GM12892 (cell line): ENCODE measurements at places on chromosomes 11 and 22.

- DNase-seq = no peak
Observed at GRCh38 chr11:108516125-108516524, 17.9 kb upstream of the POGLUT3 start.

- no peak for DNase-seq
Observed at GRCh38 chr11:34034053-34034452, 17.5 kb upstream of the CAPRIN1 start.

GRCh38 chr11:112719736-112720525 lies 241.3 kb upstream of the NCAM1 start:
- DNase-seq = no peak

- DNase-seq = no peak
Observed at GRCh38 chr11:117769533-117769932, 27.5 kb downstream of the DSCAML1 start.

DNA sequence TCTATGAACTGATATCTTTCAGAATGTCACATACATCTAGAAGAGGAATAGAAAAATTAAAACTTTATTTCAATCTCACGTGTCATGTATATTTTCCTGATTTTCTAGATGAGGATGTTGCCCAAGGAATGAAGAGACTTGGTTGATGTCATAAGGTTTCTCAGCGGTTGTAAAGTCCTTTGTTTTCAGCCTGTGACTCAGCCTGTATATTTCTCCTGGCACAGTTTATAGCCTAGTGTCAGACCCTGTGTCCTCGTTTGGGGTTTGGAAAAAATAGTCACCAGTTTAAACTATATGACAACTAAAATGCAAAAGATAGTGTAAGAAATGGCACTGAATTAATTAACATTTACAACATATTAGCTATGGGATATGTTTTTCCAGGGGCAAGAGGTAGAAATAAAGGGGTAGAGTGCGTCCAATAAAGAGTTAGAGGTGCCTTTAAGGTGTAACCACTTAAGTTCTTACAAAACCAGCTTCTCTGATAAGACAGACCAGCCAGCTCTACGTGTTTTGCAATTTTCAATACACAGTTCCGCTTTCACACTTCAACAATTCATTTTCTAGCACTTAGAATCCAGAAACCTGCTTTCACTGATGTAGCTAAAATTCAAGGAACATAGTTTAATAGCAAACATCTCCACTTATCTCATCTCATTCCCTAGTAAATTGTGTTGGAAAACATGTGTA lies 1432.6 kb upstream of the TENM4 start:
- DNase-seq = no peak

DNA sequence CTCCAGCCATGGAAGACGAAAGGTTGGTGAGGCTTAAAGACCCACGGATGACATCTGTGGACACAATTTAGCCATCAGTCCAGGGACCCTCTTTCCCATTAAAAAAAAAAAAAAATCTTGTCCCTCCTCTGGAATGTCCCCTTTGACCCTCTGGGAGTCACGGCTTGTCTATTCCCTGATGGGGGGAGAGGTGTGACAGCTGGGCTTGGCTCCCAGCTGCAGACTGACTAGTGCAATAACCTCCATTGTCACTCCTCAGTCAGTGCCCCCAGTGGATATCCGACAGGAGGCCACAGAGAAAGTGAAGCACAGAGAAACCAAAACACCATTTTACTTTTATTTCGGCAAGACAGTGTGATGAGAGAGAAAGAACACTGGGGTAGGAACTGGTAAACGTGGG lies 2.7 kb upstream of the VSIG2 start:
- no peak for DNase-seq

DNA sequence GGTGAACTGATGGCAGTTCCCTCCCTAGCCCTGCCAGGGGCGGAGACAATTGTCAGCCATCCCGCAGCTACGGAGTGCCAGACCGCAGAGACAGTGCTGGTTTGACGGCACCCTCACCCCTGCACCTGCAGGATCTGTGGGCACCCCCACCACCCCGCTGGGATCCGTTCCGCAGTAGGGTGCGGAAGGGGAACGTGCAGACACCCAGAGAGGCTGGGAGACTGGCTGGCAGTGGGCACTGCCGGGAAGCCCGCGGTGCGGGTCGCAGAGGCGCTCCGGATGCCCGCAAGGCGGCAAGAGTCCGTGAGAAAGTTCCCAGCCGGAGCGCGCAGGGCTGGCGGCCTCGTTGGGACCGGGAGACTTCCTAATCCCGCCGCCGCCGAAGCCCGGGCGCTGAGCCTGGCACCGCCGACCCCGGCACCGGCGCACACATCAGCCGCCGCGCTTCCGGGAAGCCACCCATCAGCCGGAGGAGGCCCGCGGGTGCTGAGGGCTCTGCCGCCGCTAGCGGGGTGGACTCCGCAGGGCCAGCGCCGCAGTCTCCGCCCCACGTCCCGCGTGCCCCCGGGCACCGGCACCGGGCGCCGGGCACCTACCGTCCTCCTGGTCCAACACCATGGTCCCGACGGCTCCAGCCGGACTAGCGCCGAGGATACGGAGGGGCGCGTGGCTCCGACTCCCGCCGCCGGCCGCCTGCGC lies 4.3 kb upstream of the LMO1 start:
- DNase-seq = peak; percentile 41

DNA sequence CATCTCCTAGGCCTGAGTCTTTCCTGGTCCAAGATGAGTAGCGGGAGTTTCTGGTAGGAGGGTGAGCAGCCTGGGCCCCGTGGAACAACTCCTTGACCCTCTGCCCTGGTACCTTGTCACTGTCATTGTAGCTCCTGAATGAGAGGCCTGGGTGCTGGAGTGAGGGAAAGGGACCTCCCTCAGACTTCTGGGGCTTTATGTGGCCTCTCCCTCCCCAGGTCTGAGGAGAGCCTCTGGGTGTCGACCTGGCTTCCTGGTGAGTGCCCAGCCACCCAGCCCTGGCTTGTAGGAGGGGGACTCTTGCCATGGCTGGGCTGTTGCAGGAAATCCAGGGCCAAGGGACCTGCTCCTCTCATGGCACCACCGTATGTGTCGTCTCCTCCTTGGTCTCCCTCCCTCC lies 3.9 kb downstream of the P2RY2 start:
- no peak for DNase-seq

DNA sequence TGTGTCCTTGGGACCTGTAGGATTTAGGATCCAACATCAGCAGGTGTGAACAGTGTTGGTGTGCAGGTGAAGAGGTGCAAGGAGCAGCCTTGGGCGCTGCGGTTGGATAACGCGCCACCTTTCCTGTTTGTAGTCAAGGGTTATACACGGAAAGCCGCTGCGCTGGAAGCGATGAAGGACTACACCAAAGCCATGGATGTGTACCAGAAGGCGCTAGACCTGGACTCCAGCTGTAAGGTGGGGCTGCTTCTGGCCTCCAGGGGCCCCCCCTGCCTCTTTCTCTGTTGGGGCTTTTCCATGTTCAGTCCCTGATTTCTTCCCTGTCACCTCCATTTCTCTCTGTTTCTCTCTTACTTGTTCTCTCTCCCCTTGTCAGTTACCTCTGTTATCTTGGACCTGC lies 3.5 kb upstream of the FERMT3 start:
- DNase-seq = no peak

DNA sequence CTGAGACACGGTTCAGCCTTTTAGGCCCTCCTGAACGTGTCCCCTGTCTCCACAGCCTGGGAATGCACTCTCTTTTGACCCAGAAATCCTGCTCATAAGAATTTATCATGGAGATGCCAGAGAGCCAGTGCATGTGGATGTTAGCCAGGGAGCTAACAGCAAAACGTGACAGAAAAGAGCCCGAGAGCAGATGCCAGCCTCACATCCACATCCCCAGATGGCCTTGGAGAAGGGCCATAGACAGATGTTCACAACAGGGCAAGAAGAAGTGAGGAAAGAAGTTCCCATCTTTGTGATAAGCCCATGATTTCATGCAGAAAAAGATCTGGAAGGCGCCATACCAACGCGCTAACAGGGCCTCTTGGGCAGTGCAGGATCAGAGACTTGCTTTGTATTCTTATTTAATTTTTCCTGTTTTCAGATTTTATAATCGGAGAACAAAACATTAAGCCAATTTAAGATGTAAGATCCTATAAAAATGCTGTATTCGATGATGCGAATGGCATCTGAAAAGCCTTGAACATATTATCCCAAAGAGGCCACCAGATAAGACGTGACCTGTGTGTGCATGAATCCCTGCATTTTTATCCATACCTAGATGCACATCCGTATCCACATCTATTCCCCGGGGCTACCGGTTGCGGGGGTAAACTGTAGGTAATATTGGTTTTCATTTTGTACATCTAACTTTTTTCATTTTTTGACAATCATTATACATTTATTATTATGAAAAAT lies 48.7 kb downstream of the IGLL5 start:
- DNase-seq = no peak

DNA sequence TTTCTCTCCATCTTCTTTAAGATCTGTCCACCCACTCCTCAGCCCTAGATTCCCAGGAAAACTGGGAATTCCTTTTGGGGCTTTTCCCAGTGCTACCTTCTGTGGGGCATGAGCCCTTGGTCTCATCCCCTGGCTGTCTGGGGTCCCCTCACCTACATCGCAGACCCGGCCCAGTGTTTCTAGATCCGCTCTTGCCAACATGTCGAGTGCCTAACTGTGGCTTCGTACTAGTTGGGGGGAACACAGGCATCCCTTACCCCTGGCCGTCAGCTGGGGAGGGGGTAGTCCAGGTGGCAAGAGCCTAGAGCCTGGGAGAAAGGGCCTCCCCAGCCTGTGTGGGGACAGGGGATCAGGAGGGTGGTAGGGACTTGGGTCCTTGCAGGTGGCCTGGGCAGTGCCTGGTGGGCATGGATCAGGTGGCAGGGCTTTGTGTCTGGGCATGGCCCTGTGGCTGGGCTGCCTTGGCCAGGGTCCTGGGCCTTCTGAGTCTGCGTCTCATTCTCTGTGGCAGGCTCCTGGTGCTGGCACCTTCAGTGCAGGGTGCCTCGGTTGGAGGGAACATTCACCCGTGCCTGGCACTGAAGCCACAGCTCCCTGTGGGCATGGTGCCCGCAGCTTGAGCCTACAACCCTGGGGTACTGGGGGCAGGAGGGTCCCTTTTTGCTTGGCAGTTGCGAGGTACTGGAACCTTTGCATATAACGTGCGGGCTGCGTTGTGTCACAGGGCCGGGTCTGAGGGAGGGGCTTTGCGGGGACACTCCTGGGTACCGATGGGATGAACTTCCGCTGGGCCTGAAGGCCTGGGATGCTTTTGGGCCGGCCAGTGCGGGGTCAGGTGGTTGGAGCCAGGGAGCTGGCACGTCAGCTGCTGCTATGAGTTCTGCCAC lies 4.1 kb downstream of the KCNQ1 start:
- DNase-seq = no peak

GRCh38 chr11:111878385-111878848 lies 548 bp downstream of the FDXACB1 start:
- DNase-seq = no peak

- DNase-seq = peak; percentile 82
Observed at GRCh38 chr22:40346185-40347118, at the start of gene ADSL. Gene ADSL (plus strand): TSS chr22:40346500. CDS start chr22:40346559, 59 bp downstream.

DNA sequence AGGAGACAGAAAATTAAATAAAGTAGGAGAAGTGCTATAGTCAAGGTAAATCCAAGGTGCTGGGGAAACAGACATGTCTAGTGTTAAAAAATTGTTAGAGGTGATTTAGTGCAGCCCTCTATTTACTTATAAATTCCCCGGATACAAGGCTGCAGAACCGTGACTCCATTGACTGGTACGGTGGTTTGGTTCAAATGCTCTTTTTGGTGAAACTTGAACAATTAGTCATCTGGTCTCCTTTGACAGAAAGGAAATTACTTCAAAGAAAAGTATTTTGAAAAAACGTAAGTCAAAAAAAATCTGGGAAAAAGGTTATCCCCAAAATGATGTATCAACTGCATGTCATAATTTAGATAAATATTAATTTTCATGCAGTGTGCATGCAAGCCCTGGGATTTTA lies 399.2 kb downstream of the CNTN5 start:
- no peak for DNase-seq

- DNase-seq = no peak
Observed at GRCh38 chr22:41351011-41351410, 30.7 kb upstream of the TEF start.

DNA sequence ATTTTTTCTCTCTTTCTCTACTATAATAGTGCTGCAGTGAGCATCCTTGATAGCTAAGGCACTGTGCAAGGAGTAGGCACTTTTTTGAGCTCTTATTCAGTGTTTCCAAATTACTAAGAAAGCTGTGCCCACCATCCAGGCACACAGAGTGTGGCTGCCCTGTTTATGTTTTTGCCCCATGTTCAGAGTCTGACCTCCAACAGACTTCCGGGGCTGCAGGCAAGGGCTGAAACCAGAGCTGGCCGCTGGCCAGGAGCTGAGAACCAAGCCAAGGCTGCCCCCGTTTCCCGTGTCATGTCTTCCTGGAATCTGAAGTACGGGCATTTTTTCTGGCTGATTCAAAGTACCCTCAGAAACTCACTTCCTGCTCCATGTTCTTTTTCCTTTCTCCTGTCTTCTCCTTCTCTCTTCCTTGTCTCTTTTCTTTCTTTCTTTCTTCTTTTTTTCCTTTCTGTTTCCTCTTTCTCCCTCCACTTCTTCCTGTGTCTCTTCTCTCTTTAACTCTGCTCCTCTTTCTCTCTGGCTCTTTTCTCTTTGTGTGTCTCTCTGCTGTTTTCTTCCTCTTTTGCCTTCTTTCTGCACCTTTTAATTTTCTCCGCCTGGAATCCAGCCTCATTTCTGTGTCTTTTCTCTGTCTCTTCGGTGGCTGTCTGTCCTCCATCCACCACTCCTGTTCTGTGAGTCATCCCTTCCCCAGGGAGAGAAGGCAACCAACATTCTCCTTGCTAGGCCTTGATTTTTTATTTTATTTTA lies 17.0 kb upstream of the KCTD14 start:
- peak; percentile 38 for DNase-seq

- no peak for DNase-seq
Observed at GRCh38 chr11:36095716-36096115, 151.9 kb downstream of the LDLRAD3 start.

DNA sequence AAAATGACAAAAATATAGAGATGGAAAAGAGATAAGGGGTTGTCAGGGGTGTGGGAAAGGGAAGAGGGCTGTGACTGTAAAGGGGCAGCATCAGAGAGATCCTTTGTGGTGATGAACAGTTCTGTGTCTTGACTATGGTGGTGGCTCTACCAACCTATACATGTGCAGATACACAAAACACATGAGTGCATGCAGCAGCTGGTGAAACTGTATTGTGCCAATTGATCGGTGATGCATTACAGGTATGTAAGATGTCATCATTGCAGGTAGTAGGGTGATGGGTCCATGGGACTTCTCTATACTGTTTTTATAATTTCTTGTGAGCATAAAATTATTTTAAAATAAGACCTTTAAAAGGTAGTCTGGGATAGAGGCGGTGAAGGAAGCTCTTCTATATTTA lies 24.1 kb upstream of the ZDHHC13 start:
- no peak for DNase-seq

DNA sequence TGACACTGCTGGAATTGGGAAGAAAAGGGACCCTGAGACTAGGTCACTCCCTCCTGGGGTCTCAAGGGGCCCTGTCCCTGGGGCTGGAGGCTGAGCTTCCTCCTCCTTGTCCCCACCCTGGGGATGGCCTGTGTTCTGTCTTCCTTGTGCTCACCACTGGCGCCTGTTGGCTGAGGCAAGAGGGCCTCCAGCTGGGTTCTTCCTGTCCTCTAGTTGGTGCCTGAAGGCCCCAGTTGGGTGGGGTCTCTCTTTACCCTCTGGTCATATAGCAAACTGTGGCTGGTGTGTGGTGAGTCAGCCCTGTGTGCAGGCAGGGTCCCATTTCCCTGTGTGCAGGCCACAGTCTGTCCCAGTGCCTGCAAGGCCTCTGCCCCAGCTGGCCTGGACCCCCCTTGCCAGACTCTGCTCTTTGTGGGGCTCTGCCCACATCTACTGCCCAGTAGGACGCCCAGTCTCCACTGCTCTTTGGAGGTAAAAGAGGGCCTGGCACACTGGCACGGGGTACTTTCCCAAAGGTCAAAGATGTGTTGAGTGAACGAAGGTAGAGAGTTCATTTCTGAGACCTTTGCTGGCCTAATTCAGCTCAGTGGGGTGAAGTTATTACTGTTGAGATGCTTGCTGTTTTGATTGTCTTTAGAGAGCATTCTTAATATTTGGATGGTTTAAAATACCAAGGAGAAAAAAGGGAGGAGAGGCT lies 55.1 kb upstream of the CLDN5 start:
- DNase-seq = no peak
